Activated T-cell treated with anti-CD3 and anti-CD28 coated beads, Interleukin-2, amount 50 U/mL, for 24 hours (primary cell): ENCODE measurements at places on chromosomes 6 and 20.

DNA sequence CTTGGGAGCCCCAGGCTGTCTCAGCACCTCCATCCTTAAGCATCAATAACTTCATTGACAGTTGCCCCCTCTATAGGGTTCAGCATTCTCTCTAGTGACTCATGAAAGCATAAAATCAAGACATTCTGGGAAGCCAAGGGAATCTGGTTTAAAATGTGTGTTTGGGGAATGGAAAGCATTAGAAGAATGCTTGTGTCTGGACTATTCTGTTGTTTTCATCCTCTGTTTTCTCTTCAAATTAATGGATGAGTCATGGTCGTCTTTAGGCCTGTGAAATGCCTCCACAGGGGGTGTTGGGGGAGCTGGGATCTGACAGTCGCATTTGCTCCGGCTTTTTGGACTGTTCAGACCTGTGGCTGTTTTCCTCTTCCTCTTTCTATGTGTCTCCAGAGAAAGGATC is 279.7 kb downstream of the CDC5L start:
- peaks cover 5% of the 10 kb centered on the region for H3K27me3 ChIP-seq
- no peak overlapping the region for H3K4me3 ChIP-seq
- no peaks in the 10 kb centered on the region for H3K36me3 ChIP-seq
- DNase-seq, result no peak
- H3K27ac ChIP-seq, result no peak overlapping the region

- no peak overlapping the region for H3K4me3 ChIP-seq
- no peaks in the 10 kb centered on the region for H3K36me3 ChIP-seq
- no peak for DNase-seq
- no peaks in the 10 kb centered on the region for H3K4me1 ChIP-seq
- no peak overlapping the region for H3K27ac ChIP-seq
- H3K27me3 ChIP-seq, result no peaks in the 10 kb centered on the region
These were observed 626.8 kb downstream of the COL12A1 start for GRCh38 chr6:74579047-74579446.

DNA sequence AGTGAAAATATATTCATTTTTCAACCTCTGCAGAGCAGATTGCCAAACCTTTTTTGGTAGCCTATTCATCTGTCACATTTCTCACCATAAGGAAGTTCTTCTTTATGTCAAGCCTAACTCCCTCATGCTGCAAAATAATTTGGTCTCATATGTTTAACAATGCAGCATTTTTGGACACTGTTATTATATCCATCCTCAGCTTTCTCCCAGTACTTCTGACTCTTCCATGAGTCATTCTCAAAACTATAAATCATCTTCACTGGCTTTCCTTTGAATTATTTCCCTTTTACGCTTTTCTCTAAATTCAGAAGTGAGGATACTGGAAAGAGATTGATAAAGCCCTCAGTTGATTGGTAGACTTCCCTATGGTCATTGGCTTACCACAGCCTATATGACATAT is 192.2 kb downstream of the TPBG start:
- H3K27ac ChIP-seq, result no peak overlapping the region
- no peaks in the 10 kb centered on the region for H3K4me1 ChIP-seq
- peaks cover 2% of the 10 kb centered on the region for H3K27me3 ChIP-seq
- H3K36me3 ChIP-seq, result no peaks in the 10 kb centered on the region

- H3K4me1 ChIP-seq, result no peaks in the 10 kb centered on the region
- H3K27me3 ChIP-seq, result peaks cover 23% of the 10 kb centered on the region
- no peak overlapping the region for H3K4me3 ChIP-seq
- H3K27ac ChIP-seq, result no peak overlapping the region
- DNase-seq, result no peak
These were observed 33.8 kb downstream of the NHLRC1 start for GRCh38 chr6:18088419-18089296.

GRCh38 chr6:95578106-95578410 is 723 bp downstream of the MANEA start:
- H3K27ac ChIP-seq, result peak overlapping the region; percentile 98
- H3K4me3 ChIP-seq, result peak overlapping the region; percentile 93
- H3K4me1 ChIP-seq, result peaks cover 48% of the 10 kb centered on the region
- no peaks in the 10 kb centered on the region for H3K27me3 ChIP-seq
- no peak for DNase-seq

- peak within 1 kb of the TSS; percentile 65 for H3K27ac ChIP-seq
- peak; percentile 72 for DNase-seq
- peak within 1 kb of the TSS; percentile 71 for H3K4me3 ChIP-seq
- H3K36me3 ChIP-seq, result no peaks in the 10 kb centered on the region
These were observed at the start of gene NINL for GRCh38 chr20:25584905-25585704. TSS of gene NINL (minus strand) at chr20:25585531. CDS start at chr20:25526587, 58,944 bp downstream.

DNA sequence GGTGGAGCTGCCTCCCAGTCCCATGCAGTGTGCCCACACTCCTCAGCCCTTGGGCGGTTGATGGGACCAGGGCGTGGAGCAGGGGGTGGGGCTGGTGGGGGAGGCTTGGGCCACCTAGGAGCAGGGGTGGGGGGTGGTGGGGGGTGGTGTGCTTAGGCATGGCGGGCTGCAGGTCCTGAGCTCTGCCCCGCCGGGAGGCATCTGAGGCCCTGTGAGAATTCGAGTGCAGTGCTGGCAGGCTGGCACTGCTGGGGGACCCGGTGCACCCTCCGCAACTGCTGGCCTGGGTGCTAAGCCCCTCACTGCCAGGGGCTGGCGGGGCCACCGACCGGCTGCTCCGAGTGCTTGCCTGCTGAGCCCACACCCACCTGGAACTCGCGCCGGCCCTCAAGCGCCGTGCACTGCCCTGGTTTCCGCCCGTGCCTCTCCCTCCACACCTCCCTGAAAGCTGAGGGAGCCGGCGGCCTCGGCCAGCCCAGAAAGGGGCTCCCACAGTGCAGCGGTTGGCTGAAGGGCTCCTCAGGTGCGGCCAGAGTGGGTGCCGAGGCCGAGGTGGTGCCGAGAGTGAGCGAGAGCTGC is 59.6 kb upstream of the PRL start:
- DNase-seq, result no peak
- H3K36me3 ChIP-seq, result no peaks in the 10 kb centered on the region
- H3K4me1 ChIP-seq, result no peaks in the 10 kb centered on the region
- H3K4me3 ChIP-seq, result no peak overlapping the region
- H3K27ac ChIP-seq, result no peak overlapping the region
- no peaks in the 10 kb centered on the region for H3K27me3 ChIP-seq

DNA sequence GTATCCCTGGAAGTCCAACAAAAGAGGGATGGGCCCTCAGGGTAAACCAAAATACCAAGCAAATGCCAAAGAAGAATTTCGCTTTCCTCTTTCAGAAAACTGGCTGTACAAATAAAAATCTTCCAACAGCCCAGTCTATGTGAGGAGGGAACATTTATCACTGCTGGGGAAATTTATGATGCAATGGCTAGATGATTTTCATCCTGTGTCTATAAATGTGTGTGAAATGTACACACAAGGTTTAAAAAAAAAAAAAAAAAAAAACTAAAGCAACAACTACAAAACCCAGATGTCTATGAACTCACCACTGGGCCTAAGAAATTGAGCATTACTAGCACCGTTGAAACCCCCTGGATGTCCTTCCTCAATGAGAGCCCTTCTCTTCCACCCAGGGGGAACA is 68.7 kb upstream of the SLC4A11 start:
- no peak overlapping the region for H3K4me3 ChIP-seq
- DNase-seq, result no peak
- peaks cover 12% of the 10 kb centered on the region for H3K36me3 ChIP-seq
- no peaks in the 10 kb centered on the region for H3K27me3 ChIP-seq
- no peaks in the 10 kb centered on the region for H3K4me1 ChIP-seq

- H3K27ac ChIP-seq, result no peak overlapping the region
- no peak for DNase-seq
- no peaks in the 10 kb centered on the region for H3K27me3 ChIP-seq
- no peak overlapping the region for H3K4me3 ChIP-seq
- peaks cover 68% of the 10 kb centered on the region for H3K4me1 ChIP-seq
These were observed 39.0 kb downstream of the MAN1A1 start for GRCh38 chr6:119310486-119311036.

GRCh38 chr6:105779110-105779509 is 307.0 kb upstream of the PRDM1 start:
- no peaks in the 10 kb centered on the region for H3K36me3 ChIP-seq
- H3K27me3 ChIP-seq, result no peaks in the 10 kb centered on the region
- H3K4me1 ChIP-seq, result peaks cover 36% of the 10 kb centered on the region
- no peak overlapping the region for H3K4me3 ChIP-seq
- H3K27ac ChIP-seq, result no peak overlapping the region
- DNase-seq, result no peak

GRCh38 chr6:155276638-155277037 is 12.8 kb downstream of the CLDN20 start:
- peaks cover 77% of the 10 kb centered on the region for H3K36me3 ChIP-seq
- no peak for DNase-seq
- no peak overlapping the region for H3K4me3 ChIP-seq
- H3K27me3 ChIP-seq, result no peaks in the 10 kb centered on the region

GRCh38 chr20:48047447-48047846 is 262.2 kb upstream of the SULF2 start:
- no peaks in the 10 kb centered on the region for H3K4me1 ChIP-seq
- DNase-seq, result no peak
- H3K27me3 ChIP-seq, result peaks cover 15% of the 10 kb centered on the region
- no peak overlapping the region for H3K27ac ChIP-seq

DNA sequence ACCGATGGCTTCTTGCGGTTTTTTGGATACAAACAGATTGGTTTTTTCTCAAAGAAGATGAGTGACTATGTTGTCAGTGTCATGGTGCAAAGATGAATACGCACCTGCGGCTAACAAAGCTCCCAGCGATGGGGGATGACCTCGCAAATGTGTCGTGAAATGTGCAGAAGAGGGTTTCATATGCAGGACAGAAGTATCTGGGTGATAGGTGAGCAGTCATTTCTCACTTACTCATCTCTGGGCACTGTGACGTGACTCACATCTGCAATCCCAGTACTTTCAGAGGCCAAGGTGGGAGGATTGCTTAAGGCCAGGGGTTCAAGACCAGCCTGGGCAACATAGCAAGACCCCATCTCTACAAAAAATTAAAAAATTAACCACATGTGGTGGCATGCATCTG is 216.3 kb downstream of the ERMARD start:
- peak; percentile 22 for DNase-seq
- H3K27me3 ChIP-seq, result peaks cover 11% of the 10 kb centered on the region
- peaks cover 3% of the 10 kb centered on the region for H3K4me1 ChIP-seq

DNA sequence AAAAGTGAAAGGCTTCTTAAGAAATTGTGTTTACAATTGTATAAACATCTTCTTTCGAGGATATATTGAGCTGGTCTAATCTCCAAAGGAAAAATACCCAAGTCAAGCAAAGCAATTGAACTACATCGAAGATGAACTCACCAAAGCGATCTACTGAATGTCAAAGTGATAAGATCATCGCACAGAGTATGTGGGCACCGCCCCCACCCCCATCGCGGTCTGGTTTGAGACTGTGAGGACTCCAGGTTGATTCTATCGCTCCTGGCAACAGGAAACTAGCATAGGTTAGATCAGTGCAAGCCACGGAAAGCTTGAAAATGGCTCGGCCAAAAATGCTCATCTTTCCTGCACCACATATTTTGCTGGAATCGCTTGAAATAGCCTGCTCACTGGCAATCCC is 133.2 kb upstream of the RPS6KA2 start:
- no peaks in the 10 kb centered on the region for H3K36me3 ChIP-seq
- no peak overlapping the region for H3K27ac ChIP-seq
- H3K4me1 ChIP-seq, result peaks cover 39% of the 10 kb centered on the region

DNA sequence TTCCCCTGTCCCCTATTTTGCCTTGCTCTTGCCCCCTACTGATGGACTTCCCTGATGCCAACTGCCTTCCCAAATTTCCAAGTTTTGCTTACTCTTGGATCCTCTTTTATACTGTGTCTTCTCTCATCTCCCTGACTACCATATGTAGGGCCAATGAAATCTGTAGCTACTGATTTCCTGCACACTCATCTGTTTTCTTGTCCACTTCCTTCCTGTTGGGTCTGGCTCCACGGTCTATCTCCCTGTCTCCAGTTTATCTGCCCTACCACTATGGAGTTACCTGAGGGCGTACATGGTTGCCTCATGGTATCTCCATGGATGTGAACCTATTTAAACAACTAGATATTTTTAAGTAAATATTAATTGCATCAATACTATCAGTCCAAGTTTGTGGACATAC is 140.3 kb upstream of the MCHR2 start:
- no peak for DNase-seq
- H3K4me3 ChIP-seq, result no peak overlapping the region
- H3K27ac ChIP-seq, result no peak overlapping the region
- no peaks in the 10 kb centered on the region for H3K4me1 ChIP-seq
- no peaks in the 10 kb centered on the region for H3K27me3 ChIP-seq

- H3K27ac ChIP-seq, result peak overlapping the region; percentile 82
- H3K36me3 ChIP-seq, result peaks cover 6% of the 10 kb centered on the region
- DNase-seq, result peak; percentile 72
- peaks cover 73% of the 10 kb centered on the region for H3K4me1 ChIP-seq
- H3K4me3 ChIP-seq, result peak overlapping the region; percentile 43
These were observed 36.5 kb upstream of the MPC1 start for GRCh38 chr6:166419286-166419685.

DNA sequence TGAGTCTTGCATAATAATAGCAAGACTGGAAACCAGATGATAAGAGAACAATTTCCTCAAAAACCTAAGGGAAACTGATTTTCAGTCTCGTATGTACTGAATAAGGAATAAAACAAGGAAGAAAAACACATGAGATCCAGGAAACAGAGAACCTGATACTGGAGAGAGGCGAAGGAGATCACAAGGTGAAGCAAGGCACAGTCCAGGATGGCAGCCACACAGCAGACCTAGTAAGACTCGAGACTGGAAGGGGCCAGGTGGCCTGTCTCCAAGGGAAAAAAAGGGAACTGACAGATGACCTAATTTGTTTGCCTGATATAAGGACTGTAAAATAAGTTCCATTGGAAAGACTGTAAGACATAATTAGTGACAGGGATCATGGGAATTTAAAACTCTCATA is 71.1 kb downstream of the TASP1 start:
- no peaks in the 10 kb centered on the region for H3K4me1 ChIP-seq
- no peaks in the 10 kb centered on the region for H3K27me3 ChIP-seq
- no peak overlapping the region for H3K27ac ChIP-seq
- peaks cover 67% of the 10 kb centered on the region for H3K36me3 ChIP-seq
- H3K4me3 ChIP-seq, result no peak overlapping the region
- no peak for DNase-seq
